ENCODE measurements at places on chromosomes 2 and 18.
A peak's percentile ranks its signal among the peaks of the same experiment; 100 is the strongest.

- DNase-seq, result no peak
Observed at GRCh38 chr18:77150588-77150987, 18.0 kb upstream of the MBP start.

DNA sequence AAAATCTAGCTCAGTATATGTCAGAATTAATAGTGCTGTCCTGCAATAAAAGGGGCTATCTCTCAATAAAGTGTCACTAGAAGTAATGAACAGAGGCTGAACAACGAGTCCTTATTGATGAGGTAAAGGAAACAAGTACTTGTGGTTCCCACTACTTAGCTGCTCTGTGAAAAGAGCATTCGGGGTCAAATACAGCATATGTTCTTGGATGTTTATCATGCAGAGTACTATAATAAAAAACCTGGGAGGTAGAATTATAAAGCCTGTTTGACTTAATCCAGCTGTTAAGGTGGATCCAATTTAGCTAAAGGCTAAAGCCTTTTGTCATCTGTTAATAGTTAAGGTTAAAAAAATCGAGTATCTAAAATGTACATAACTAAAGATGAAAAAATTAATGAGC, 32.4 kb downstream of the SLC35F5 start:
- no peak for DNase-seq

DNA sequence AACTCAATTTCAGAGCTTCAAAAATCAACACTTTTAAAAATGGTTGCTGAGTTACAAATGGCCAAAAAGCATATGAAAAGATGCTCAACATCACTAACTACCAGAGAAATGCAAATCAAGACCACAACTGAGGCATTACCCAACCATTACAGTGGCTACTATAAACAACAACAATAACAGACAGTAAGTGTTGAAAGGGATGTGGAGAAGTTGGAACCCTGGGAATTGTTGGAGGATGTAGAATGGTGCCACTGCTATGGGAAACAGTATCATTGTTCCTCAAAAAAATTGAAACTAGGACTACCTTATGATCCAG, 173.3 kb upstream of the SPRED2 start:
- no peak for DNase-seq

GRCh38 chr18:75185460-75185859, 23.5 kb downstream of the PTGR3 start:
- no peak for DNase-seq

GRCh38 chr2:112001136-112001715, 53.8 kb upstream of the TMEM87B start:
- no peak for DNase-seq

- DNase-seq, result no peak
Observed at GRCh38 chr2:141260911-141261310, 869.9 kb downstream of the LRP1B start.

GRCh38 chr2:219723311-219723710, 95.9 kb downstream of the SLC4A3 start:
- no peak for DNase-seq

GRCh38 chr2:59566739-59567138, 986.7 kb downstream of the BCL11A start:
- DNase-seq, result no peak

- DNase-seq, result no peak
Observed at GRCh38 chr2:14072338-14072737, 560.2 kb upstream of the LRATD1 start.

DNA sequence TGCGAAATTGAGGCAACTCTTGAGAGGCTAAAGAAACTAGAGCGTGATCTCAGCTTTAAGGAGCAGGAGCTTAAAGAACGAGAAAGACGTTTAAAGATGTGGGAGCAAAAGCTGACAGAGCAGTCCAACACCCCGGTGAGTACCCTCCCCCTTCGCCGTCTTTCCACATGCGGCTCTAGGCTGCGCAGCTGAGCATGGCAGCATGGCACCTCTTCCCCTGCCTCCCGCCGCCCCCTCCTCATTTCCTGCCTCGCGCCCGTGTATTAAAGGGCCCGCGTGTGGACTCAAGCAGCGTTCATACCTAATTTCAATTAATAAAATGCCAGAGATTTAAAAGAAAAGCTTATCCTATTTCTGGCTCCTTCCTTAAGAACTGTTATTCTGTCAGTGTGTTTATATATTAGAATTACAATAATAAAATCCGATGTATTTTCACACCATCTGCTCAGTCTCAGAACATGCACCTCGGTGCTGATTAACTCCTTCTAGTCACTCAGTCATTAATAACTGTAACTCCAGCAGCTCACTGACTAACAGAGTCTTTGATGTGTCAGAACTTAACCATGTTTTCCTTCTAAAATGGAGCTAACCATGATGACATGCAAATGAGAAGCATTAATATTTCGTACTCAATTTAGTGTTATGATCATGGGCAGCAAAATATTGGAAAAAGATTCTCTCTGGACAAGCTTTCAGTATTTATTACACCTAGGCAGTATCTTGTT, 137.4 kb upstream of the CDCA7 start:
- DNase-seq, result no peak

GRCh38 chr2:105446501-105446900, 47.6 kb upstream of the FHL2 start:
- DNase-seq, result no peak

DNA sequence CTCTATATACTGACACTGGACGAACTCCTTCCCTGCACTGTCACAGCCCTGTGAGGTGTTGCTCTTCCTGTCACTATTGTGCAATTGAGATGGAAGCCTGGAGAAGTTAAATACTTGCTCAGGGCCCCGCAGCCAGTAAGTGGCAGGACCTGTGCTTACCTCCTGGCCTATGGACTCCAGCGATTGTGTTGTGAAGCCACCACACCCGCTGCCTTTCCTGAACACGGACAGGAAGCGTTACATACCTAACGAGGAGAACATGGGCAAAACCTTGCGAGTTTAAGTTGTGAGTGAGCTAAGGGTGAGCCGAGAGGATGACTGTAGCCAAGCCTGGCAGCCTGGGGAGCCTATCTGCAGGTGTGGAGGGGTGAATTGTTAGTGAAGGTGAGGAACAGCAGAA, 26.1 kb downstream of the RAB31 start:
- DNase-seq, result no peak

DNA sequence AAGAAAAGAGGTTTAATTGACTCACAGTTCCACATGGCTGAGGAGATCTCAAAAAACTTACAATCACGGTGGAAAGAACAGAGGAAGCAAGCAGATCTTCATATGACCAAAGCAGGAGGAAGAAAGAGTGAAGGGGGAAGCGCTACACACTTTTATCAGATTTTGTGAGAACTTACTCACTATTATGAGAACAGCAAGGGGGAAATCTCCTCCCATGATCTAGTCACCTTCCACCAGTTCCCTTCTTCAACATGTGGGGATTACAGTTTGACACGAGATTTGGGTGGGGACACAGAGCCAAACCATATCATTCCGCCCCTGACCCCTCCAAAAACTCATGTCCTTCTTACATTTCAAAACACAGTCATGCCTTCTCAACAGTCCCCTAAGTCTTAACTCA, 54.2 kb downstream of the G6PC2 start:
- DNase-seq, result no peak

- no peak for DNase-seq
Observed at GRCh38 chr2:196809260-196809659, at the start of gene C2orf66. C2orf66 (minus strand) TSS chr2:196809355; CDS start chr2:196809336, 19 bp downstream.

- no peak for DNase-seq
Observed at GRCh38 chr2:67839242-67839641, 223.6 kb downstream of the C1D start.

GRCh38 chr2:119449521-119449920, 17.9 kb downstream of the TMEM37 start:
- no peak for DNase-seq

GRCh38 chr2:40820319-40820718, 368.4 kb upstream of the SLC8A1 start:
- DNase-seq, result no peak

DNA sequence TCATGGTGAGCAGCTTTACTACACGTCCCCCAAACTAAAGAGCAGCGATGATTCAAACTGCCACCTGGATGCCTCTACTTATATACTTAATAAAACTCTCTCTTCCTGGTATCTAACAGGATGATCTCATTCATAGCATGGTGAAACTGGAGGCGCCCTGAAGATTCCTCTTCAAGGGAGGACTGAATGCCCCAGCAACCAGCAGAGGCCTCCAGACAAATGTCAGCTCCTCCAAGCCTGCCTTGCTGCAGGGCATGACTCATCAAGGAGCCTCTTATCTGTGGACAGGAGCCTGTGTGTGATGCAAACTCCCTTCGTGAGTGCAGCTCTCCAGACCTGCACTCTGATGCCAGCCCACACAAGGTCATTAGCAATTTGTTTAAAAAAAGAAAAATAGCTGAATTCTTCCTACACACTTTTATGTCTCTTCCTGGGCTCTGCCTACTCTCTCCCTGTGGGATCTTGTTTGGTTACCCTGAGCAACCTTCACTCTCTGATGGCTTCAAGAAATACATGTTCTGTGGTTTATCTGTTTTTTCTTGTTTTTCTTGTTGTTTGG, 30.2 kb downstream of the LONRF2 start:
- no peak for DNase-seq

DNA sequence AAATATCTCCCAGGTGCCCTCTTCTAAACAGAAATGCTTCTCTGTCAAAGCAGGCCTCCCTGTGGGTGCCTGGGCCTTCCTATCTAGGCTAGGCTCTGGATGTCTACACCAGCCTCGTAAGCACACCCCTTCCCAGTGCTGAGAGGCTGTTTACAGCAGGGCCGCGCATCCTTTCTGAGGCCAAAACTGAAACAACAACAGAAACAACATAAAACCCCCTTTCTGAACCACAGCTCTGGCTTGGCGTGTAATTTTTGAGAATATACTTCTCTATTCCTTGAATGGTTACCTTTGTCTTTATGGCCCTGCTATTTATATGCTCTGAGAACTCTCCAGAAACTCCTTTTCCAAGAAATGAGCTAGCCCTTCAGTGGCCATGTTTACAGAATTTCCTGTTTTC, 118.4 kb downstream of the BCL2L11 start:
- DNase-seq, result no peak

DNA sequence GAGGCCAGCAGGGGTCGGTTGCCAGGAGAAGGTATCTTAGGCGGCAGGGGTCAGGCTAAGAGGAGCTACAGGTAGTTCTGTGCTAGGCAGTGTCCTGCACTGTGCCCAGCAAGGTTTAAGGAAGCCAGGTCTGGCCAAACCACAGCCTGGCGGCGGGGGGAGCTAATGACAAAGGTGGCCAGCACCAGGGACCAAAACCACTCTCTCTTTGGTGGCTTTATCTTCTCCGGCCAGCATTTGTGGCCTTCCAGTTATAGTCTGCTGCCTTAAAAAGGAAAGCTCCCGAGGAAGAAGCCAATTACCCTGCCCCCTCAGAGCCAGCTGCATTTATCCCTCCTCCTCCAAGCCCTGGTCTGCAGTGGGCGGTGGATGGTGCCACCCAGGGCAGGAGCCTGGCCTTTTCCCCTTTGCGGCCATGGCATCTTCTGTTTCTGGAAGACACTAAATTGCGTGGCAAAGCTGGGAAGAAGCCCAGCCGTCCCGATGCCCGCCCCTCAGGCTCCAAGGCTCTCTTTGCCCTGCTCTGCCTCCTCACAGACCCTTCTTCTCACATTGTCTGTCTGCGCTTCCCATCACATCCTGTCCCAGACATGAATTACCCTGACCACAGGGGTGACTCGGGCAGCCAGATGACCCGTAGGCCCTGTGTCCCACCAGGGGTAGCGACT, 94.6 kb downstream of the EN1 start:
- DNase-seq, result no peak

DNA sequence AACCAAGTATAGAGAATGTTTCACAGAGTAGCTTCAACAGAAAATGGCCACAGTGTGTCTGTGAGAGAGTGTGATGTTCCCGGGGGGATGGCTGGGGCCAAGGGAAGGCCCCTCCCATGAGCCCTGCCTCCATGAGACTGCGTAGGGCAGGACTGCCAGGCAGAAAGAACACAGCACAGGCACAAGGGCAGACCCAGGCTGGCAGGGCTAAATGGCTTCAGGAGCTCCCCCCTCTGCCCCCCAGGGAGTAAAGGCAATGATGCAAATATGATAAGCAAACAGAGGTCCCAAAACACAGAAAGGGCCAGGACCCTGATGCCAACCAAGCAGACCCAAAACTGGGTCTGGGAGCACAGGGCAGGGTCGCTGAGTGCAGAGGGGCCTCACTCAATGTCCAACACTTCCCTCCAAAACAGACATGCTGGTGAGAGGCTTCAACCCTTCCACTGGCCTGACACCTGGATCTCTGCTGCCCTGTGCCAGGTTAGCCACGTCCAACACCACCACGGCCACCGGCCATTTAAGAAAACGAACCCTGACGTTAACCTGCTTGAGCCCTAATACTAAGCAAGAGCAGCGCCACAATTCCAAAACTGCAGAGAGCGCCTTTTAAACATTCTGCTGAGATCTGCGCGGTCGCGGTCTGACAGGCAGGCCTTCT, 90.3 kb downstream of the HDAC4 start:
- DNase-seq, result no peak

- no peak for DNase-seq
Observed at GRCh38 chr2:64447317-64448040, 6.5 kb upstream of the LGALSL start.

DNA sequence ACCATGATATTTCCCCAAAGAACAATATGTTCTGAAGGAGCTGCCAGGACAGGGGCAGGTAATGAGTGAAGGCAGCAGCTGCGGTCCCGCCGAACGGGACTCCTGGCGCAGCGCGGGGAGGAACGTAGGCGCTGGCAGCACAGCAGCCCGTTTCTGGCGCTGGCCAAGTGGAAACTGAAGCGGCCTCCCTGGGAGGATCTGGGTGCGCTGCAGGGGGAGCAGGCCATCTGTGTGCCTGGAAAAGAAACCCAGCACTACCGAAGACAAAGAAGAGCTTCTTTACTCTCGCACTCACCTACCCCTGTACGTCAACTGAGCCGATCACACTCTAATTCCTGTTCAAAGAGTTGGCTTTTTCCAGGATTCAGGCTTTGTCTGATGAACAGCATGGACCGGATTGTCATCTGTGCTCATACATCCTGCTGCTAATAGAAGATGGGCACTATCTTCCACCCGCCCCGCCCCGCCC, 11.8 kb downstream of the G6PC2 start:
- DNase-seq, result peak; percentile 74

- DNase-seq, result no peak
Observed at GRCh38 chr2:33110461-33110860, 163.7 kb downstream of the LTBP1 start.

DNA sequence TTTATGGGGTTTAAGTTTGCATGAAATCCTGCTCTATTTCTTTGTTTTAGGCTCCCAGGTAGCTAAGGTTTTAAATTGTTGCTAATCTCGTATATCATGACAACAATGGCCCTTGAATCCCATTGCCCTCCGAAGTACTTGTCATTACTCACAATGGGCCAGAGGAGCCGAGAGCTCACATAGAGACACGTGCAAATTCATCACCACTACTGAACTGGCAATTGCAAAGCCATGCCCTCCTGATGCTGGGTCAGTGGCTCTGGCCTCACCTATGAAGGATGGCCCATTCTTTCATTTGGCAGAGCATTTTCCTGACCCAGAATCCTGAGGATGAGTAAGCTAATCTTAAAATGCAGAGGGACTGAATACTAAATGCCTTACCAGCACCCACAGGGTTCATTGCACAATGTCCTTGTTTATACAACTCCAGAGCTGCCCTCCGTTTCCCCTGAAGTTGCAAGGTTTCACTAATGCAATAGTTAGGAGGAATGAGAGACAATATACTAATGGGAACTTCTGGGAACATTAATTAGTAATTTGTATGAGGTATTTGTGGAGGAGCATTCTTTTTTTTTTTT, 71.6 kb upstream of the GAREM1 start:
- no peak for DNase-seq

GRCh38 chr2:105287692-105288091, 41.8 kb downstream of the TGFBRAP1 start:
- no peak for DNase-seq

Measured in left forelimb (tissue), 1 donor.